Stromal cell of bone marrow (primary cell): ENCODE measurements at places on chromosomes 4 and X.

GRCh38 chr4:65502131-65502701 is 168.1 kb downstream of the EPHA5 start:
- DNase-seq, result peak; percentile 23

DNA sequence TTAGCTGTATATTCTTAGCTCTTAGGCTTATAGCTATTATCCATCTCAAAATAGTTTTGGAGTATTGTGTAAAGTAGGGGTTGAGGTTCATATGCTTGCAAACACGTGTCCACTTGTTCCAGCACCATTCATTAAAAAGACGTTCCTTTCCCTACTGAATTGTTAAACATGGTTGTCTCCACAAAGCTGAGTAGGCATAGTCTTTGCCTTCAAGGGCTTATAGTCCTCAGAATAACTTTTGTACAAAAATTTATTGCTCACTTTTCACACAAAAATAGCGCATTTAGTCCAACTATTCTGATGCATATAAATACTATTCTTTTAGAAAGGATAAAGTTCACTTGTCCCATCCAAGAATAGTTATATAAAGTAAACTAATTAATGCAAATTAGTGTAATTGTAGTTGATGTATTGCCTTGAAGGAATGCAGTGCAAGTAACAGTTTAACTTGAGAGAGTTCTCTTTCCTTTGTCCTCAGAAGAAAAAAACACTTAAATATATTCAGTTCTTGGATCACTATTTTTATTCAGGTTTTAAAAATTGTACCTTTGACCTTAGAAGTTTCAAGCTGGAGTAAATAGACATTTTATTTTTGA is 14.1 kb downstream of the LRIT3 start:
- no peak for DNase-seq

GRCh38 chr4:140004922-140005627 is 148.9 kb downstream of the MAML3 start:
- no peak for DNase-seq

DNA sequence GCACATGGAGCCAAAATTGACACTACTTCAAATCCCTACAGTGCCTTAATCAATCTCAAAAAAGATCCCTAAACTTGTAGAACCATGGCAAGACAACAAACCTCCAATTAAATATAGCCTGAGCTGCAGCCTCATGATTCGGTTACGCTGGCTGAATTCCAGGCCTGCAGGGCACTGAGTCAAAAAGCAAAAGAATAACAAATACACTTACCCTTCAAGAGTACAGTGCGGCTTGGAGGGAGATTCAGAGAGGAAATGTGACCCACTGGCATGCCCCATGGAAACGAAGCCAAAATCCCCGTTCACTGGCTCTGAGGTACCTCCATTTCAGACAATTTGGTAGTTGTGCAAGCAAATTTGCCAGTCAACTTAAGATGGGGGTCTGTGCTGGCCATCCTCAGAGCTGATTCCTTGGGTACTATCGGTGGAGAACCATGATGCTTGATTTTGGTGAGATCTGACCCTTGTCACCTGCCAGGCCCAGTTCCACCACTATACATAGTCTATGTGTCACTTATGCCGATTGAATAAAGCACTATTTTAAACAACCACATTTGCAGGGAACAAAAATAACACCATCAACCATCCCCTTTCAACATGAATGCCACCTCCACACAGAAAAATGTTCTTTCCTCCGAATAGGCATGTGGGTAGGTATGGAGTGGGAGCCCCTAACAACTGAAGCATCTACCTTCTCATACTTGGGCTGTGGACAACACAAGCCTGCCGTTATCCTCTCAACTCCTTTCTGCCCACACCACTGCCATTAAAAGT is 2.1 kb downstream of the C4orf54 start:
- peak; percentile 59 for DNase-seq

DNA sequence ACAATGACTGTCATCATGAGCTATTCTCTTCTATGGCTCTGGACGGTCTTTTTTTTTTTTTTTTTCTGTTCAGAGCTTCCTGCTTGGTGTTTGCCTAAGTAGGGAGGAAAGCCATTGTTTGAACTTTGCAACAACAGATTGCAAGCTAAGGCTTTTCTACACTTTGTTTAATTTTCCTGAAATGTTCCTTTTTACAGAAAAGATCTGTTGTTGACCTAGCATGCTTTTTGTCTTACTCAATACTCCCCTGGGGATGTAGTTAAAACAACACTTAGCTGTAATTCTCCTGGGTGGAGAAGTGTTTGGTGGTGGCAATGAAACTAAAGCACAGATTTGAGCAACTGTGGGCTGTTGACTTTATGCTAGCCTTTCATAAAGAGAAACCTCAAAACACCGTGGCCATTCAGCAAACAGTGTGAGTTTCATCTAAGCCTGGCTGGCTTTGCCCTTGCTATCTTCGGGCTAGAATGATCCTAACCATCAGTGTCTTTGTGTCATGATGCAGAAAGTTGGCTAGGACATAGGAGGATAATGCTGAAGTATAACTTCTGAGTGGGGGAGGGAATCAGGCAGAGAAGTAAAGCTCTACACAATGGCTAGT is 110.5 kb downstream of the ANXA3 start:
- DNase-seq, result peak; percentile 42

DNA sequence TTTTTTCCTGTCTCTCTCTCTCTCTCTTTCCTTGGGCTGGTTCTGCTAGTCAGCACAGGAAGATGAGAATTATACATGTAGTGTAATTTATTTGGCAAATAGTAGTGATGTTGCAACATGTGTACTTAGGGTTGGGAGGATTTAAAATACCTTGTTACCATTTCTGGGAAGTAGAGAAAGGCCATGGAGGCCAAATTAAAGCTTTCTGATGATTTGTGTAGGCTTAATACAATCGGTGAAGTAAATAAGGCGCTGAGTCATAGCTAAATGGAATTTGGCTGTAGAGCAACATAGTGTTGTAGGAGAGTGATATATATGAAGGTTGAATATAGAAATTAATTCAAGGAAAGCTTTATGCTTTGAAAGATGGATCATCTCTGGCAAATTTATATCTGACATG is 295.3 kb downstream of the GRID2 start:
- DNase-seq, result no peak

GRCh38 chrX:130909469-130910136 is 6.6 kb upstream of the ENOX2 start:
- peak; percentile 56 for DNase-seq

- DNase-seq, result no peak
Observed at GRCh38 chr4:138688408-138689085, 327.0 kb upstream of the NOCT start.

DNA sequence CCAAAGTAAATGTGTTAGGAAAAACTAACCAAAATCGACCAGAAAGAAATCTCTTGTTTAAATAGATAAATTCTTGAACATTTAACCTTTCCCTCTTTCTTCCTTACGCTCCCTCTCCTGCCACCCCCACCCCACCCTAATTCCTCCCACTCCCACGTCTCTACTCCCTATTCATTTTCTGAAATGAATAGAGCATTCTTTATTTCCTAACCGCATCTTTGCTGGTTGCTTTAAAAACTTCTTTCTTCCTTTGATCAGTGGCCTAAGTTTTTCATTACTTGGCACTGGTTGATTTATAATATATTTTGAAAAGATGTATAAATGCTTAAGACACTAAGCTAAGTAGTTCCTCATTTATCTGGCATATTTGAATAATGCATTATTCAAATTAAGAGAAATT is 33.9 kb downstream of the BMPR1B start:
- no peak for DNase-seq

DNA sequence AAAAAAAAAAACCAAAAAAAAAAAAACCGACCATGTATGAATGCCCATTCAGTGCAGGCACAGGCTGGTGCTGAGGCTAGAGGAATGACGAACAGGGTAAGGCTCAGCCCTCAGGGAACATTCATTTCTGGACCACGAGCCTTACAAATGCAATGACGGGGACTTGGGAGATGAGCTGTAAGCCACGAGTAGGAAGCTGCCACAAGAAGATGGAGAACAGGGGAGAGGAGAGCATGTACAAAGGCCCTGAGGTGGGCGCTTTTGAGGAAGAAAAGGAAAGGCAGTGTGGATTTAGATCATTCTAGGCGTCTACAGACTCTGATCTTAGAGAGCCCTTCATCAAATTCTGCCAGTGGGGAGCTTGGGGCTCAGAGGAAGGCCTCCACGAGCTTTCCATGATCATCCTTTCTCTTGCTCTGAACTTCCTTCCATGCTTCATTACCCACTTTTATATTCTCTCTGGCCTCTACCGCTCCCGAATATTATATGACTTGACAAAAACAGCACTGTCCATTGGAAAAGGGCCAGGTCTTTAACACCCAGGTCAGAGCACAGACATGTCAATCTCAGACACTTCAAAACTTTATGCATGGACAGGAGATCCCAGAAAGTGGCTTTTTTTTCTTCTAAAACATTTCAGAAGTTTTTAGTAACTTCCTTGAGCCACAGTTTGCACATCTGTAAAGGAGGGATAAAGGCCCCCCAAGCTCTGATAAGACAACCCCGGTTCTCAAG is 3.3 kb upstream of the ZNF518B start:
- DNase-seq, result no peak

GRCh38 chr4:54843106-54843505 is 185.3 kb downstream of the KIT start:
- DNase-seq, result no peak

DNA sequence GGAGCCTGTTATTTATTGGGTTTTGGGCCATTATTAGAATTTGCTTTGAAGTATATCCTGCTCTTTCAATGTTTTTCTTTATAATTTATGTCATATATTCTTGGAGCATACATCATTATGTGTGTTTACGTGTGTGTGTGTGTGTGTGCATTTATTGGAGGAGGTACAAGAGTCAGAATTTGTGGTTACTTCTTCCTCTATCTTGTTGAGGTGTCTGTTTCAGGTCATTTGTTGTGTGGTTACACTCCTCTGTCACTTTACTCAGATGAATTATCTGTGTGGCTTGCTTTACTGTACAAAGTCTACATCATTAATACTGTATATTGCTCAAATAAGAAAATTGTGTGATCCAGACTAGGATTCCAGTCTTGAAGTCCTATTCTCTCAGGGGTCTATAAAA is 1957.4 kb upstream of the TENM3 start:
- DNase-seq, result no peak

DNA sequence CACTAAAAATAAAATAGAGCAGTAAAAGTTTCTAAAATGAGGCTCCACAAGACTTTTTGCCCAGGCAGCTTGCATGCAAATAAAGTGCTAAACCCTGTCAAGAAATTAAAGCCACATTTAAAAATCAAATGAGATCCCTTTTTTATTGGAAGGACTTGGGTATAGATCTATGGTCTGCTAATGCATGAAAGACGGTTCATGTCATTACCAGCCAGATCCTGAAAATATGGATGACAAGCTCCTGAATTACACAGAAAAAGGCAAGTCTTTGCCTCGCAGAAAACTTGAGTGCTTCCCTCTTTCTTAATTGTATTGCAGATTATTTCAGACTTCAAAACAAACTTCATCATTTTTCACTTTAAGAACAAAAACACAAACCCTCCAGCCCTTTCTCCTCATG is 169.6 kb downstream of the LDB2 start:
- no peak for DNase-seq

- DNase-seq, result no peak
Observed at GRCh38 chrX:14554131-14554715, 24.9 kb downstream of the GLRA2 start.

DNA sequence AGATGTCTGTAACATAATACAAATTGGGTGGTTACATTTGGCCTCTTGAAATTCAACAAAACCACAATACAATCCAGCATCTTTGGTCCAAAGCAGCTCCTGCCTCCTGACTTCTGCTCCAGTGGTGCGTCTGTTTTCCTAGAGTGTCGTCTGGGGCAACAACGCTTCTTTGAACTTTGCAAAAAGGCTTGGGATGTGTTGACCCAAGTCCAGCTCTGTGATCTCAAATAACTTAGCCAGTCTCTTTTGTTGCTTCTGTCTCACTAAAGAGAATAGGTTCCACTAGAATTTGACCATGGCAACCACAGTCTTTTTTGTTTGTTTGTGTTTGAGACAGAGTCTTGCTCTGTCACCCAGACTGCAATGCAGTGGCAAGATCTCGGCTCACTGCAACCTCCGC is 324.0 kb downstream of the DHRSX start:
- no peak for DNase-seq

DNA sequence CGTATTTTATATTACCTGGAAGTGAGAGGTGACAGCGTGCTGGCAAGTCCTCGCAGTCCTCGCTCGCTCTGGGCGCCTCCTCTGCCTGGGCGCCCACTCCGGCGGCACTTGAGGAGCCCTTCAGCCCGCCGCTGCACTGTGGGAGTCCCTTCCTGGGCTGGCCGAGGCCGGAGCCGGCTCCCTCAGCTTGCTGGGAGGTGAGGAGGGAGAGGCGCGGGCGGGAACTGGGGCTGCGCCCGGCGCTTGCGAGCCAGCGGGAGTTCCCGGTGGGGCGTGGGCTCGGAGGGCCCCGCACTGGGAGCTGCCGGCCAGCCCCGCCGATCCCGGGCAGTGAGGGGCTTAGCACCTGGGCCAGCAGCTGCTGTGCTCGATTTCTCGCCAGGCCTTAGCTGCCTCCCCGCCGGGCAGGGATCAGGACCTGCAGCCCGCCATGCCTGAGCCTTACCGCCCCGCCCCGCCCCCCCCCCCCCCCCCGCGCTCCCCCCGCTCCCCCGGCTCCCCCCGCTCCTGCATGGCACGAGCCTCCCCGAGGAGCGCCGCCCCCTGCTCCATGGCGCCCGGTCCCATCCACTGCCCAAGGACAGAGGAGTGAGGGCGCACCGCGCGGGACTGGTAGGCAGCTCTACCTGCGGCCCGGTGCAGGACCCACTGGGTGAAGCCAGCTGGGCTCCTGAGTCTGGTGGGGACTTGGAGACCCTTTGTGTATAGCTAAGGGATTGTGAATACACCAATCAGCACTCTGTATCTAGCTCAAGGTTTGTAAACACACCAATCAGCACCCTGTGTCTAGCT is 298.9 kb upstream of the MAGEB16 start:
- DNase-seq, result no peak

GRCh38 chr4:32191961-32192360 is 1471.8 kb downstream of the PCDH7 start:
- DNase-seq, result no peak

GRCh38 chr4:48429709-48430474 is 53.3 kb upstream of the SLC10A4 start:
- DNase-seq, result no peak

DNA sequence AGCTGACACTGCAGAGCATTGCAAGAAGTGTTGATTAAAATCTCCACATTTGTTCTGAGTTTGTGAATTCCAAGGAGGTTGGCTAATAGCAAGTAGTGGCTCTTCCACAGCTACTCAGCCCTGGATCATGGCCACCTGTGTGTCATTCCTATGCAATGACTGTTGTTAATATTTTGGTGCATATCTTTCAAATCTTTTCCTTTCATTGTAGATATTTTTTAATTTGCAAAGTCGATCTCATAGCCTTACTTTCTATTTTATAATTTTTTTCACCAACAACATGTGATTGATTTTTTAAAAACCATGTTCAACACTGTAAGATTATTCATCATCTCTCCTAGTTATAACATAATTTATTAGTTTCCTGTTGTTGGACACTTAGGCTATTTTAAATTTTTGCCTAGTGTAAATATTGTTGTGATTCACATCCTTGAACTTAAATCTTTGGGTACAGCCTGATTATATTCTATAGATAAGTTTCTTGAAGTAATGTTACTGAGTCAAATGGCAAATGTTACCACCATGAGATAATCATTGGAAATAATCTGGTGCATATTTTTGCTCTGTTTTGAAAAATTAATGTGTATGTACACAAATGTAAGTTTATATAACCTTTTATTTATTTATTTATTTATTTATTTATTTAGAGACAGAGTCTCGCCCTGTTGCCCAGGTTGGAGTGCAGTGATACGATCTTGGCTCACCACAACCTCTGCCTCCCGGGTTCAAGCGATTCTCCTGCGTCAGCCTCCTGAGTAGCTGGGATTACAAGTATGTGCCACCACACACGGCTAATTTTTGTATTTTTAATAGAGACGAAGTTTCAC is 17.1 kb upstream of the ARHGAP10 start:
- DNase-seq, result no peak

GRCh38 chr4:189046642-189047041 is 894.0 kb upstream of the FRG1 start:
- DNase-seq, result no peak
